IPS-NIHi11 (cell line): ENCODE measurements at places on chromosomes 1 and 21.

DNA sequence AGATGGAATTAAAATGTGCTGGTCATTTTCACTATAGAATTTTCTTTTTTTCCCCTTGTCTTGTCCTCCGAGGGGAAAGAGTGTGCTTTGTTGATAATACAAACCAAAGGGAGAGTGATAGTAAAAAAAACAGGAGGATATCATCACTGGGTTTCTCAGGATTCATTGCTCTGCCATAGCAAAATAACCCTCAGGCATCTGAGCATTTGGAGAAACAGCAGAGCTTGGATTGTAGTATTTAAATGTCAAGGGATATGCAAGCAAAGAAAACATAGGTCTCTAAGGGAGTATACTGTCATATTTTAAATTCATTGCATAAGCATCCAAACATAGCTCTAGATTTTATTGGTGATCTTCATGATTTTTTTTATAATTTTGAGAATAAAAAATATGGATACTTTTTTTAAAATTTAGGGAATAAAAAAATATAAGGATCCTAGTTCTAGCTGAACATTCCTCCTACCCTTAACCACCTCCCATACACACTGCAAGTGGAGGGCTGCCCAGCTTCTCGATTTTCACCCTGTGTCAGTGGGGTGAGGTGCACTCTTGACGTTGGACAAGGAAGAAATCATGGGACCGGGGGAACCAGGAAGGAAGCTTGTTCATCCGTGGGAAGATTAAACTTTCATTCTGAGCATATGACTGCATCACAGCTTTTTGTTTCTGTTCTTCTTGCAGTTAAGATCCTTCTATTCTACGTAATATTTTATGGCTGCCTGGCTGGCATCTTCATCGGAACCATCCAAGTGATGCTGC lies 4.4 kb downstream of the ATP1B1 start:
- no peak for DNase-seq

- DNase-seq: no peak
Observed at GRCh38 chr1:25581764-25582163, 34.8 kb upstream of the MAN1C1 start.

DNA sequence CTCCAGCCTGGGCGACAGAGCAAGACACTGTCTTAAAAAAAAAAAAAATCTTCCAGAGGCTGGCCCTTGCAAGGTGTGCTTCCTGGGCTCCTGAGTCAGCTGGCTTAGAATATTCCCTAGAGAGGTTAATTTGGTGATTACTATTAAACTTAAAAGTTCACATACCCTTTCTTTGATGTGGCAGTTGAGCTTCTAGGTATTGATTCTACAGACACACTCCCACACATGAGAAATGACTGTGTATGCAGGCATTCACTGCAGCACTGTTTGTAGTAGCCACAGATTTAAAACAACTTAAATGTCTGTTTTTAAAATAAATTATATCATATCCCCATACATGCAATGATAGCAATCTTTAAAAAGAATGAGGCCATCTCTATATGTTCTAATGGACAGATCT lies 93.4 kb downstream of the GDAP2 start:
- no peak for DNase-seq

GRCh38 chr1:239816081-239816782 lies 275.5 kb upstream of the FMN2 start:
- peak; percentile 70 for DNase-seq
